ENCODE measurements at places on chromosomes 7 and 10.

GRCh38 chr10:69009360-69009759 lies 20.8 kb downstream of the KIFBP start:
- no peak for DNase-seq

GRCh38 chr10:50341987-50342386 lies 90.7 kb upstream of the ASAH2 start:
- no peak for DNase-seq

- no peak for DNase-seq
Observed at GRCh38 chr10:71777213-71777985, 4.1 kb upstream of the VSIR start.

DNA sequence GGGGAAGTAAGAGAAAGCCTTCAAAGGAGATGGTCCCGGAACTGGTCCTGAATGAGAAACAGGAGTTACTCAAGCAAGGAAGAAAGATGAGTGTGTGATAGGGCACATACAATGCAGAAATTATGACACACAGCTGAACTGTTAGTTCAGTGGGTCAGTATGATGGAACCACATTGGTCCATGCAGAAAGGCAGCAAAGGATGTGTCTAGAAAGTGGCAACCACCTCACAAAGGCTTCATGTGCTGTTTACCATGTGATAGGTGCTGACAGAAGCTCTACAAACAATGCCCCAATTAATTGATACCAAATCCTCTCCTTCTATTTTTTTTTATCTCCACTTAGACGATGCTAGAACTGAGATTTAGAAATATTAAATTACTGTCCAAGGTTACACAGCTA lies 258.3 kb downstream of the RELN start:
- DNase-seq, result no peak
